Renal cortical epithelial cell (primary cell): ENCODE measurements at places on chromosomes 3 and 15.

GRCh38 chr3:100274361-100274760 lies 13.6 kb downstream of the TBC1D23 start:
- DNase-seq: no peak

DNA sequence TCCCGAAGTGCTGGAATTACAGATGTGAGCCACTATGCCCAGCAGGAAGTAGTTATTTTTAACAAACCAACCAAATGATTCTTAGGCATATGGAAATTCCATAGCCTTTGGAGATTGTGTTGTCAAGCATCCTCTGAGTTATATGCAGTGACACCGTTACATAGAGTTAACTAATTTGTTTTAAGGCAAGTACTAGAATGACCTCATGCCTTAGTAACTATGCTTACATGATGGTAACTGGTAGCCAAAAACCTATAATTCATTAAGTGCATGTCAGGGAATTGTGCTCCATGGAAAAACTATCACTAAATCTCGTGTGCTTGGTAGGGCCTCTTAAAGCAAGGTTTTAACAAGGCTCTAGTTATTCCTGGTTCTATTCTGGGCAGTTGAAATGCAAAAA lies 392.8 kb downstream of the TUSC7 start:
- peak; percentile 18 for DNase-seq

DNA sequence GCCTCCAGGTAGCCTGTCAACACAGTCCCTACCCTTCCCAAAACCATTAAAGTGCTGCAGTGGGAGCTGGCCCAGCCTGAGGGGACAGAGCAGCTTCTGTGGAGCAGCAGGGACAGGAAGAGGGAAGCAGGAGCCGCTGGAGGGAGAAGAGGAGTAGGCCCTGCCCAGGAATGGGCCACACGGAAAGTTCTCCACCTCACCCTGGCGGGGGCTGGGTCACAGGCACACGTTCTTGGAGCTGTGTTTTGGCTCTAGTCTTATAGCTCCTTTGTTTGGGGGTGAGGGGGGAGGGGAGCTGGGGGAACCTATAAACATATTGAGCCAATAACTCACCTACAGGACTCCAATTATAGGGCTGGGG lies 508.6 kb downstream of the SHQ1 start:
- DNase-seq: no peak

DNA sequence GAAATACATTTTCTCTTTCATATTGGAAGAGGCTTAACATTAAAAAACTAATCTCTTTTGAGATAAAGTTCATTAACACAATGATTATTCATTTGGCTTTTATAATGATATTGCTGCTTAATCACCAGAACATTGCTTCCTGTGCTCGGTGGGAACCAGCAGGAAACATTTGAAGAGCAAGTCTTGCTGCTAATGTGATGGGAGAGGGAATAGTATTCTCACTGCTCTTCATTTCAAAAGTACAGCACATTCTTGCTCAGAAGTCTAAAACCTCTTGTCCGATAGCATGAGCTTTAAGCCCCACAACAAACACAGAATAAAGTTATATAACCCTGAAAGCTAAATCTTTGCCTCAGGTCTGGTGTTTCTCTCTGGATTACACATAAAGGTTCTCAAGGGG lies 190.8 kb upstream of the CNTN4 start:
- DNase-seq: no peak

GRCh38 chr15:94047566-94047965 lies 183.8 kb upstream of the MCTP2 start:
- no peak for DNase-seq

DNA sequence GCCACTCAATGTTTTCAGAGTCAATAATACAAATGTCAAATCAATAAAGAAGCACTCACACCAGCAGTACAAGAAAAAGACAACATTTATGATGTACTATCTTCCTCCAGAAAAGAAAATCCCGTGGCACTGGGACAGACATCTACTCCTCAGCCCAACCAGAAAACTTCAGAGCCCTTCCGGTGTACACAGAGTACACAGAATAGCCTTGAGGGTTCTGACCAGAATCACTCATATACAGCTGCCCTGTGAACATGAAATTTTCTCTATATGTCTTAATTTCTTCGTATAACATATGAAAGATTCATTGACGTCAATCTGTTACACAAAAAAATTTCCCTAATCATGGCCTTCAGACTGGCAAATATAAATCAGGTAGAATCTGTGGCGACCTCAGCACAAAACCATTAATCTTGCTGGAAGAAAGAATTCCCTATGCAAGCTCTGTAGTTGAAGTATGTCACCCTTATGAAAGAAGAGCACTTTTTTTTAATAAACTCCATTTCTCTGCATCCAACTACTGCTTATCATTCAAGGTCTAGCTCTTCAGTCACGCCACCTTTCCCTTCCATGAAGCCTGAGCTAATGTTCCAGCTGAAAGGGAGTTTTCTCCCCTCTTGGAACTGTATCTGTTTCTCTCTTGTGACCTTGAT lies 53.8 kb upstream of the PLAAT1 start:
- no peak for DNase-seq

GRCh38 chr3:123365450-123366143 lies 83.3 kb downstream of the ADCY5 start:
- DNase-seq: peak; percentile 30

DNA sequence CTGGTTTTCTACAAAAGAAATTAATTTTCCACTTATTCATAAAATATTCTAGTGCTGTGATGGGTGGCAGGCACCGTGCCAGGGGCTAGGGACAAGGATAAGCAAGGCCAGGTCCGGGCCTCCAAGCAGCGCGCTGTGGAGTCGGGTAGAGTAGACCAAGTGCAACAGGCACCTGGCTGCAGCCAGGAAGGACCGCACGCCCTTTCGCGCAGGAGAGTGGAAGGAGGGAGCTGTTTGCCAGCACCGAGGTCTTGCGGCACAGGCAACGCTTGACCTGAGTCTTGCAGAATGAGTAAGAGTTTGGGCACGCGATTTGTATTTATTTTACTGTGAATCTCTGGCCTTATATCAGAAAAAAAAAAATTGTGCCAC lies at the start of gene CASR:
CASR (plus strand) TSS at position 148 of the 372 bp plus-strand sequence. CDS start 70,522 bp downstream, outside the sequence.
- DNase-seq: peak; percentile 69

DNA sequence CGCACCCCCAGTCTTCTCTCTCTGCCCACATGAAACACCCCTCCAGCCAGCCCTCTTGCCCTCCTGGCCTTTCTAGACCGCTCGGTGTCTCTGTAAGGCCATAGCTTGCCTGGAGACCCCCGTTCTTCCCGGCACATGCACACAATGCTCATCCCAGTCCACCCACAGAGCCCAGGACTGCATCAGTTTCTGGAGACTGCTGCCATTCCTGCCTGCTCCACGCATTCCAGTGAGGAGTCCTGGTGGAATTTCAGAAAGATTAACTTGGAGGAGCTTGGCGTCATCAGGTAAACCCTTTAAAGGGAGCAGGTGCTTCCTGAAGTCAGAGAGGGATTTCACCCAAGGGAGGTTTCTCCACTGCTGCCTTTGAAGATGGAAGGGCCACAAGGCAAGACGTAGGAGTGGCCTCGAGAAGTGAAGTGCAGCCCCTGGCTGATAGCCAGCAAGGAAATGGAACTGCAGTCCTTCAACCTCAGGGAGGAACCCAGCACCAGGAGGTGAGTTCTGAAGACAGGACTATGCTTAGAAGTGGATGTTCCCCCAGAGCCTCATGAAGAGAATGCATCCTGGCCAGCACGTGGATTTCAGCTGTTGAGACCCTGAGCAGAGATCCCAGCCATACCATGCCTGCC lies 19.2 kb downstream of the SLC41A3 start:
- DNase-seq: no peak

GRCh38 chr15:67731112-67731721 lies 94.1 kb upstream of the SKOR1 start:
- peak; percentile 36 for DNase-seq

DNA sequence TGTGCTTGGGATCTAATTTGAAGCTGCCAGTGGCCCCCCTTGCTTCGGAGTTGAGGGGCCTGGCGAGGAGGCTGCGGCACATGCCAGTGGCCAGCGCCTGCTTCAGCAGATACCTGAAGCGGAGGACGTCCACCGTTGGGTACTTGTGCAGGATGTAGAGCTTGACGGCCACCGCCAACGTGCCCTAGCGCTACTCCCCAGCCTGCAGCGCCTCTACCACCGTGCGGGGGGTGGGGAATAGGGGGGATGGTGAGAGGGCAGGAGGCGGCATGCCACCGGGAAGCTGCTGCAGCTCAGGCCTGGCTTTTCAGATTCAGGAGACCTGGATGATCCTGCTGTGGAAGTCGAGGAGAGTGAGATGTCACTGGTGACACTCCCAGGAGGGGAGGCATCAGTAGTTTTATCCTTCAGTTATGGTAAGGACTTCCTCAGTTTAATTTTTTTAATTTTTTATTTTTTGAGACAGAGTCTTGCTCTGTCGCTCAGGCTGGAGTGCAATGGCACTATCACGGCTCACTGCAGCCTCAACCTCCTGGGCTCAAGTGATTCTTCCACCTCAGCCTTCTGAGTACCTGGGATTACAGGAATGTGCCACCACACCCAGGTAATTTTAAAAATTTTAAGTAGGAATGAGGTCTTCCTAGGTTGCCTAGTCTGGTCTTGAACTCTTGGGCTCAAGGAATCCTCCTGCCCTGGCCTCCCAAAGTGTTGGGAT lies 150.6 kb upstream of the FRMD4B start:
- no peak for DNase-seq

DNA sequence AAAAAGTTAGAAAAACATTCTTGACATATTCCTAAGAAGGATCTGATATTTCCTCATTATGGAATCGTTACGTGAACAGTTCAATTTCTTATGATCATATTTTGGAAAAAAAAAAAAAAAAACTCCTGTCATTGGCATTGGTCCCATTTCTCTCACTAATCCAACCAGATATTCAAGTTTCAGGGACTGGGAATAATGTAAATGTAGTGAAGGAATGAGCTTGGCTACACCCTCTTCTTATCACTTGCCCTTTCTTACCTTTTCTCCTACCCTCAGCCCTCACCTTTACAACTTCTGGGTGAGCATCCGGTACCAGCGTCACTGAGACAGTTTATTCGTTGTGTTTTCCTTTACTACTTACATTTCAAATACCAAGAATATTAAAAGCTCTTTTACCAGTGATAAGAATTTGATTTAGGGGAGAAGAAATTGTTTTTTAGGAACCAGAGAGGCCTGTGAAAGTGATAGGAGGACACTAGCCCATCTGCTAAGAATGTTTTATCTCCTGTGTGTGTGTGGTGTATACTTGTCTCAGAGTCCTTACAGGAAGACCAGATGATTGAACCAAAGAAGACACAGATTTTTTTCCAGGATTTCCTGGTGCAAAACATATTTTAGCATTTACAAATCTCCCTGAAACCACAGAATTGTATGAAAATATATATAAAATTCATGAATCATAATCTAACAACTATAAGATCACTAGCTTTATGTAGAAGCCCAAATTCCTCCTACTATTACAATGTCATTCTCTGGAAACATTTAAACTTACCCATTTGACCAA lies 946.7 kb downstream of the ZPLD1 start:
- DNase-seq: no peak

DNA sequence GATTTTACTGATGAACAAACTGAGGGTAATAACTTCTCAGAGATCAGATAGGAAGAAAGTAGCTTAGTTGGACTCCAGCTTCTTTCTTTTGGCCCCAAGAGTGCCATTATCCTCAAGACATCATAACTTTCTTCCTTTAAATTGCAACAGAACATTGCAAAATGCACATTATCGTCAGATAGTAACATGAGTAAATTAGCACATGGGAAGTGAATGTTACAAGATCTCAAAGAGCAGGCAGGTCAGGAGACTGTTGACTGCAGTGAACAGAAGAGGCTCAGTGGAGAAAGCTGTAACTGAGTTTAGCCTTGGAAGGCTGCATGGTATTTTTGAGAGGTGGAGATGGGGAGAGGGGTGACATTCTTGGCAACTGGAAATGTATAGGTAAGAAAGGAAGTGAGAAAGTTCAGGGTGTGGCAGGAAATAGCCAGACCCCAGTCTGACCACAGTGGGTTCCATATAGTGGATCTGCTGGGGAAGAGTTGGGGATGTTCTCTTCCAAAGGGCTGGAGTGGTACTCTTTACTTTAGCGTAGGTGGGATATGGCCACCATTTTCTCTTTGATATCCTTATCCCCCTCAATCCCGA lies 307.7 kb downstream of the RPLP1 start:
- DNase-seq: peak; percentile 31
